Esophagus muscularis mucosa (tissue), 4 donors: ENCODE measurements at places on chromosomes 1 and 21. TPM values are rescaled to one million over a fixed set of nuclear protein-coding genes. Genes with fewer than 3 reads are reported as not detected.

CFAP57 gene
- not detected for total RNA-seq

MAN1C1 gene
- 21.1 TPM for total RNA-seq

EXO1 gene
- total RNA-seq, result 1.4 TPM

MTF1 gene
- 6.6 TPM for total RNA-seq

ATP1A2 gene
- total RNA-seq, result 137 TPM

GBP7 gene
- total RNA-seq, result not detected

CFAP45 gene
- 0.32 TPM for total RNA-seq

DNA sequence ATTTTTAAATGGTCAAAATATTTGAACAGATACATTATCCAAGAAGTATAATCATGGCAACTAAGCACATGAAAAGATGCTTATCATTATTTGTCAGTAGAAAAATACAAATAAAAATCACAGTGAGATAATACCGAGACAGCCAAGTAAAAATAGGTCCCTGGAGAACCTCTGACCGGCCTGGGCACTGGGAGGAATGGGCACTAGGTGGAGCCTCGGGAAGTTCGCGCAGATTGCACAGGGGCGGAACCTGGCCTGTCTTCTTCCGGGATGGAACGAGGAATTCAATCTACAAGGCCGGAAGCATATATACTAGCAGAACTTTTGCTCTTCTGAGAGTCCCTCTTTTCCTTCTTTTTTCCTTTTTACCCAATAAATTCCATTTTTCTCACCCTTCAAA is 148.5 kb upstream of the CHRM3 start:
- H3K4me1 ChIP-seq, result no peaks in the 10 kb centered on the region
- H3K36me3 ChIP-seq, result no peaks in the 10 kb centered on the region
- no peak overlapping the region for H3K27ac ChIP-seq
- H3K4me3 ChIP-seq, result no peak overlapping the region
- no peaks in the 10 kb centered on the region for H3K27me3 ChIP-seq

DNA sequence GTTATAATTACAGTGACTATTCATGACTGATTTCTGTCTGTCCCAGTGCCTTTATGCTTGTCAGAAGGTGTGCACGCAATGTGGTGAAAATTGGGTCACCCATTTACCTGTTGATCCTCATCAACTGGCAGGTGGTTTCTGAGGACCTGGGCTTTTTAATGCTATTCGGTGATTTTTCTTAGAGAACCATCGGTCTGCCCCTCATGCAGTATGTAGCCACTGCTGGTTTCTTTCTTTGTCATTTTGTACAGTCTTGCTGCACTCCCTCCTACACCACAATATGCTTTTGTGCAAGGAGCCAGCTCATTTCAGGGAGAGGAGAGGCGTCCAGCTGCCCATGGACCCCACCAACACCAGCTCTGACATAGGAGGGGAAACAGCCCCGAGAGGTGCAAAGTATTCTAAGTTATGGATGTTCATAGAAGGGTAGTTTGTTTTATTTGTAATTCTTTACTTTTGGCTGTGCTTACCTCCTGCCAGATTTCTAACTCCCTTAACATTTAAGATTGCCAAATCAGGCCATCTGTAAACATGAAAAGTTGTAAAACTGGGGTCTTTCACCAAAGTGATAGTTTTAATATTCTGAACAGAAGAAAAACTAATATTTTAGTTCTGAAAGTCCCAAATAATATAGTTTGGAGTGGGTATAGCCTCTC is 325.3 kb downstream of the PTBP2 start:
- no peak for DNase-seq
- H3K27me3 ChIP-seq, result no peaks in the 10 kb centered on the region
- H3K4me3 ChIP-seq, result no peak overlapping the region

DNA sequence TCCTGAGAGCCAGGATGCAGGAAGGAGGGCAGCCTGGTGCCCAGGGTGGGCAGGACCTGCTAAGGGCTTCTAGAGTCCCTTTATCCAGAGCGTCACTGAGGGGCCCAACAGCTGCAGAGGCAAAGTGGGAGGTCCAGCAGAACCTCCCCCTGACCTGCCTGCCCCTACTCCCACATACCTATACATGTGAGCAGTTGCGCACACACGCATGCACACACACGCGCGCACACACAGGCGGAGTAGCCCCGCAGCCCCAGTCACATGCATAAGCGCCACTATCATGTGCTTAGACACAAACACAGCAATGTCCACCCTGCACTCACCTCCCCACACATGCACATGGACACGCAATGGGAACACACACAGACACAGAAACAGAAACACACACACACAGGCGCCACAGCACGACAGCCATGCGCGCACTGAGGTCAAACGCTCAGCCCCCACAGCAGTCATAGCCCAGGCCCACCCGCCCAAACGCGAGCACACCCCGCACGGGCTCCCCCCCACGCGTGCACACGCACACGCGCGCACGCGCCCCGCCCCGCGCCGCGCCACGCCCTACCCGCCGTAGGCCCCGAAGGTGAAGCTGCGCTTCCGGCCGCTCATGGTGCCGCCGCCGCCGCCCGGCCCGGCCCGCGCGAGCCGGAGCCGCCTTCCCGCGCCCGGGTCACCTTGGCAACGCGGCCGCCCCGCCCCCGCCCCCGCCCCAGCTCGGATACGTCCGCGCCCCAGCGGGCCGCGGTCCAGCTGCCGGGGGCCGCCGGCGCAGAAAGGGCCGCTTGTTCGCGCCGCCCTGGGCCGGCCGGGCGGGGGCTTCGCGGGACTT is 17.7 kb downstream of the RAP1GAP start:
- DNase-seq, result no peak
- peaks cover 60% of the 10 kb centered on the region for H3K27me3 ChIP-seq
- no peaks in the 10 kb centered on the region for H3K36me3 ChIP-seq

DNA sequence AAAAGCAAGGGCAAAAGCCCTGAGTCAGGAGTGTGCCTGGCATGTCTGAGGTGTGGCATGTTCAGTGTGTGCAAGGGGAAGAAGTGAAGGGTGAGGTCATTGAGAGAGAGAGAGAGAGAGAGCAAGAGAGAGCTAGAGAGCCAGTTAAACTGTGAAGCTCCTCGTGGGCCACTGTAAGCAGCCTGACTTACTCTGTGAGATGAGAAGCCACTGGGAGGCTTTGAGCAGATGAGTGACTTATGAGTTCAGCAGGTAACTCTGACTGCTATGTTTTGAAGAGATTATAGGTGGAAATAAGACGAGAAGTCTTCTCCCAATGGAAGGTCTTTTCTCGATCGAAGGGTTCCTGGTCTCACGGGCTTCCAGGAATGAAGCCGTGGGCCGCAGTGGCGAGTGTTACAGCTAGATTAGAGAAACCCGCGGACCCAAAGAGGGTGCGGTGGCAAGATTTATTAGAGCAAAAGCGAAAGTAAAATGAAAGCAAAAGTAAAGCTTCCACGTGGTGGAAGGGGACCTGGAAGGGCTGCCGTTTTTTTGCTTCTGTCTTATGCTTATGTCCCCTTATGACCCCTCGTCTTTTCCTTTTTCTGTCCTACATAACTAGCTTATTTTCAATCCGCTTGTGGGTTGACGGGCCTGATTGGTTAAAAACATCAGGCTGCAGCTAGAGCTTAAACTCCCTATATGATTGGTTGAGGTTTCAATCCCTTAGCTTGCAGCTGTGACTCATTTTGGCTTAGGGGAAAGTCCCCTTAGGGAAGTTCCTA is 323.1 kb upstream of the FAM78B start:
- peak overlapping the region; percentile 49 for H3K4me3 ChIP-seq
- H3K36me3 ChIP-seq, result no peaks in the 10 kb centered on the region
- no peaks in the 10 kb centered on the region for H3K4me1 ChIP-seq
- H3K27me3 ChIP-seq, result no peaks in the 10 kb centered on the region
- H3K27ac ChIP-seq, result no peak overlapping the region

DNA sequence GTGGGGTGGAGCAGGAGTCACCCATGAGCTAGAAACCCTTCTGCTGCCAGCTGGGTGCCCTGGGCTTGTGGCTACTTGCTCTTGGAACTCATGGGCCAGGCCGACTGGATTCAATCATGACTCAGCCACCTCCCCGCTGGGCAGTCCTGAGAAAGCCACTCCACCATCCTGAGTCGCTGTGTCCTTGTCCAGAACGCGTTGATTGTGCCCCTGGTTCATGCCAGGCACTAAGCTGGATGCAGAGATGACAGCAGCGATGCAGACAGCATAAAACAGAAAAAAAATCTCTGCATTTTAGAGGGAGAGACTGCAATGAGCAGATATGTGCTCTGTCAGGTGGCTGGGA is 10.6 kb downstream of the PADI1 start:
- peaks cover 13% of the 10 kb centered on the region for H3K4me1 ChIP-seq
- no peaks in the 10 kb centered on the region for H3K36me3 ChIP-seq
- no peaks in the 10 kb centered on the region for H3K27me3 ChIP-seq
- H3K4me3 ChIP-seq, result no peak overlapping the region

- DNase-seq, result no peak
- no peak overlapping the region for H3K4me3 ChIP-seq
- H3K36me3 ChIP-seq, result peaks cover 74% of the 10 kb centered on the region
- no peaks in the 10 kb centered on the region for H3K27me3 ChIP-seq
- peaks cover 91% of the 10 kb centered on the region for H3K4me1 ChIP-seq
- peak overlapping the region; percentile 76 for H3K27ac ChIP-seq
Measured at GRCh38 chr1:40264354-40264781, 6.3 kb downstream of the ZMPSTE24 start.

- H3K4me3 ChIP-seq, result no peak overlapping the region
- H3K36me3 ChIP-seq, result no peaks in the 10 kb centered on the region
- no peak for DNase-seq
Measured at GRCh38 chr1:62897788-62898187, 113.9 kb downstream of the ATG4C start.

DNA sequence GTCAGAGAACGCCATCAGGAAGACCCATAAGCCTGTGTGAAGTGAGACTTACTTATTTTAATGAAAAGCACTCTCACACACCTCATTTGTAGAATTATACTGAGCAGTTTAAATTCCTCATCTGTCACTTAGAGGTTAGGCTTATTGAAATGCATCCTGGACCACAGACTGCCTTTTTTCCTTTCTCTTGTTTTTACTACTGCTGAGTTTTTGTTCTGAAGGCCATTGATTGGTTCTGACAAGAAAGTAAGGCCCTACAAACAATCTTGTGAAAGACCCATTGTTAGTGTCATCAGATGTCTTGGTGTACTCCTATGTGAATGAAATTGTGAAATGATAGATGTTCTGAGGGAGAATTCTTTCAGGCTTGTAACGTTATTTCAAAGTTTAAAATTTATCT is 1343.3 kb upstream of the ADGRL2 start:
- DNase-seq, result no peak
- H3K27me3 ChIP-seq, result no peaks in the 10 kb centered on the region
- no peak overlapping the region for H3K27ac ChIP-seq
- H3K36me3 ChIP-seq, result no peaks in the 10 kb centered on the region
- H3K4me3 ChIP-seq, result no peak overlapping the region
- peaks cover 8% of the 10 kb centered on the region for H3K4me1 ChIP-seq

DNA sequence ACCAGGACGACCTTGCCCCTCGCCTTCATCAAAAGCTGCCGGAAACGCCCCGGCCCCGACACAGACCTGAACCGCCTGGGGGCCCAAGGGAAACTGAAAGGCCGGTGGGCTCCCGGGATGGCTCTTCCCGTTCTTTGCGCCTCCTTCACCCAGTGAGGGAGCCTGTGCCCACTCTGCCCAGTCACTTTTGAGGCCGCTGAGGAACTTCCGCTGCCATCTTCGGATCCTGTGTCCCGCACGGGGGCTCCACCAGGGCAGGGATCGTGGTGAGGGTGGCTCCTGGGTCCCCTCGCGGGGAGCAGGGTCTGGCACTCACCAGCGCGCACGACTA is 104.0 kb downstream of the PPIAL4G start:
- H3K27ac ChIP-seq, result no peak overlapping the region
- no peak for DNase-seq
- H3K4me1 ChIP-seq, result no peaks in the 10 kb centered on the region
- H3K27me3 ChIP-seq, result no peaks in the 10 kb centered on the region
- H3K36me3 ChIP-seq, result no peaks in the 10 kb centered on the region

- no peaks in the 10 kb centered on the region for H3K27me3 ChIP-seq
- no peak overlapping the region for H3K27ac ChIP-seq
- H3K4me3 ChIP-seq, result no peak overlapping the region
- no peaks in the 10 kb centered on the region for H3K36me3 ChIP-seq
- DNase-seq, result no peak
Measured at GRCh38 chr1:166351676-166352075, 184.9 kb upstream of the FAM78B start.

GRCh38 chr1:56301791-56302190 is 277.6 kb downstream of the PLPP3 start:
- H3K36me3 ChIP-seq, result no peaks in the 10 kb centered on the region
- H3K27ac ChIP-seq, result no peak overlapping the region
- H3K4me3 ChIP-seq, result no peak overlapping the region
- no peaks in the 10 kb centered on the region for H3K4me1 ChIP-seq
- H3K27me3 ChIP-seq, result no peaks in the 10 kb centered on the region

DNA sequence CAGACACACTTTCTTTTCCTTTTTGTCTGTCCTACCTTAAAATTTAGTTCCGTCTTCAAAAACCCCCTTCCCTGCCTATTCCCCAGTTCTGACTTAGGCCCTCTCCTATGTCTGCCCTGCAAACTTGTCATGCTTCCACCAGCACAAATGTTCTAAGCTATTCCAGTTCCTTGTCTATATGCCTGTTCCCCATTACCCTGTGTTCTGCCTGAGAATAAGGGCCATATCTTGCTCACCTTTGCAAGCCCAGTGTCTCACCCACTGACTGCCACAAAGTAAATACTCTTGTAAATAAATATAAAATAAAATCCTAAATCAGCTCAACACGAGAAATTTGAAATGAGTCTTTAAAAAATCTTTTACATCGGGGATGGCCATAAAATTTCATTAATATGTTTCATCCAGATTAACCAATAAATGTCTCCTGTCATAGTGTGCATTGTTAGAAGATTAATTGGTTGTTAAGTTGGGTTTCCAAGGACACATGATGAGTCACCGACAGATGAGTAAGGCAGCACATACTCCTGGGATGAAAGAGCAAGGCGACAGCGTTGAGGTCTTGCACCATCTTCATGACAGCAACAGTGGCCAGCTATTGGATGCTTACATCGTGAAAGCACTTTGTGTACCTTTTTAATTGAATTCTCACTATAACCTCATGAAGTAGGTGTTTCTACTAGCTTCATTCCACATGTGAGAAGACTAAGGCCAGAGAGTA is 92.6 kb upstream of the NGF start:
- H3K36me3 ChIP-seq, result no peaks in the 10 kb centered on the region
- H3K27me3 ChIP-seq, result no peaks in the 10 kb centered on the region
- H3K27ac ChIP-seq, result no peak overlapping the region
- DNase-seq, result peak; percentile 34

GRCh38 chr1:151457911-151458801 is 1.1 kb downstream of the POGZ start:
- peak; percentile 89 for DNase-seq
- no peaks in the 10 kb centered on the region for H3K36me3 ChIP-seq
- H3K27ac ChIP-seq, result peak overlapping the region; percentile 99
- H3K4me1 ChIP-seq, result peaks cover 52% of the 10 kb centered on the region
- H3K27me3 ChIP-seq, result no peaks in the 10 kb centered on the region
- peak overlapping the region; percentile 90 for H3K4me3 ChIP-seq
